CD4-positive, alpha-beta T cell treated with Interferon alpha-2 for 1 hour (primary cell): ENCODE measurements at places on chromosomes 6 and 20.

DNA sequence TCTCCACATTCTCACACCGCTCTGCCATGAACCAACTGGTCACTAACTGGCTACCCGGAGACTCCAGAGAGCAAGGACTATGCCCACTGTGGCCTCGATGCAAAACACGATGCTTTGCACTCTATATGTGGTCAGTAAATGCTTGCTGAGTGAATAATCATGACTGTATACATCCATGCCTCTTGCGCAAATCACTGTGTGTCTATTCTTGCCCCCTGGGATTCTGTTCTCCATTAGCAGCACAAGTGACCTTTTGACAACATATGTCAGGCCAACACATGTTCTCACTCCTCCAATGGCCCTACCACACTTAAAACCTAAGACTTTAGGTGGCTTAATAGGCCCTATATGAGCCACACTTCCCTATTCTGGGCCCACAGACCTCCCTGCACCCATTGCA lies 16.9 kb downstream of the KIF16B start:
- no peak for DNase-seq

- no peak for DNase-seq
These were observed 70.8 kb downstream of the CDKAL1 start for GRCh38 chr6:20605061-20605460.

DNA sequence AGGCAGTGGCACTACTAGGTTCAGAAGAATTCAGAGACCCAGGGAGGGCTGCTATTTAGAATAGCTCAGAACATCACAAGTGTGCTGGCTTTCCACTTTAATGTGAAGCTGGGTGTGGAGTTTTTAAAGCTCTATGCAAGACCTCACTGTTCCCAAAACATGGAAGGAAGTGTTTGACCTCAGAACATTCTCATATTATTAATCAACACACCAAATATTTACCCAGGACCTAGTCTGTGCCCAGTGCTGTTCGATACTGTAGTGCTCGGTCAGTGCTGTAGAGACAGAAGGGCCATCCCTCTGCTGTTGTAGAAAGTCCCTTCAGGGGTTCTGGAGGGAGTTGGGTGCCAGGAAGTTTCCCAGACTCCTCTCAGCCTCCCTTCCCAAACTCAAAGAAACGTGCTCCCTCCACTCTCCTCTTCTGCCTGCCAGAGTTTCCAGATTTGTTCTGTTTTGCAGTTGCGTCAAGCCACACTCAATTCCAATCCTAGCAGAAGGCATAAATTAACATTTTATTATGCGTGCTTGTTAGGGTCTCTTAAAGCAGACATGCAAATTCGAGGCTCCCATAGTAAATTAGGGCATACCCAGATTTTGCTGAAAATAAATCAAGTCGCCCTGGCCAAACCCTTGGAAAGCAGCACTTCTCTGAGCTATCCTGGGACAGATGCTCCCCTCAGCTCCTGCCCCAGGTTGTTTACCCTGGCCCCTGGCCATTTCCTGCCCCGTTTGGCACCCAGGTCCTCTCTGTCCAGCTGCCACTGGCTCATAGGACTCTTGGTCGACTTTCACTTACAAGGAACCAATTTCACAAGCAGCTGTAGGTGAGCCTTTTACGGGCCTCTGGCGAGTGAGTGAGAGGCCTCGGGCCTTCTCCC lies 248.6 kb downstream of the HIVEP2 start:
- DNase-seq = no peak

- no peak for DNase-seq
These were observed 234.5 kb upstream of the THEMIS start for GRCh38 chr6:128135325-128135724.

GRCh38 chr20:19453862-19454261 lies 241.4 kb downstream of the SLC24A3 start:
- DNase-seq = no peak

- no peak for DNase-seq
These were observed 197.2 kb upstream of the GGTLC1 start for GRCh38 chr20:24185791-24186190.

DNA sequence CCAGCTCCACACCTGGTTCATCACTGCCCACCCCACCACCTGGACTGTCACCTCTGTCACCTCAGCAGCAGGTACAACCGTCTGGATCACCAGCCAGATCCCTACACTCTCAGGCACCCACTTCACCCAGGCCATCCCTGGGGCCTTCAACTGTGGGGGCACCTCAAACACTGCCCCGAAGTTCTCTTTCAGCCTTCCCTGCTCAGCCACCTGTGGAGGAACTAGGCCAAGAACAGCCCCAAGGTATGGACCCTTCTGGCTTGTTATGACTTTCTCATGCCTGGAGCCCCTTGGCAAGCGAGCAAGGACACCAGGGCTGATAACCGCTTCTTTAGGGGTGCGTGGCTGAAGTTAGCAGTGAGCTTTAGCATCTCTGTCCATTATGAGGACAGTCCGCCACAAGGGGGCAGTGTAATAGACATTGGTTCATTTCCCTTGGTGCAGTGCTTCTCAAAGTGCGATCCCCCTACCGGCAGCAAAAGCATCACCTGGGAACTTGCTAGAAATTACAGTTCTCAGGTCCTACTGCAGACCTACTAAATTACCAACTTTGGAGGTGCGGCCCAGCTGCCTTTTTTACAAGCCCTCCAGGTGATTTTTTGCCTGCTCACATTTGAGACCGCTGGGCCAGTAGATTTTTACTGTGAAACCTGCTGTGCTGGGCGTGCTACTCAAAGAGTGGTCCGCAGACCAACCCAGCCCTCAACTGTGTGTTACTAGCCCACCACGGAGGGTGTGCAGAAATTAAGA lies 32.5 kb downstream of the PNPLA1 start:
- DNase-seq = peak; percentile 90

DNA sequence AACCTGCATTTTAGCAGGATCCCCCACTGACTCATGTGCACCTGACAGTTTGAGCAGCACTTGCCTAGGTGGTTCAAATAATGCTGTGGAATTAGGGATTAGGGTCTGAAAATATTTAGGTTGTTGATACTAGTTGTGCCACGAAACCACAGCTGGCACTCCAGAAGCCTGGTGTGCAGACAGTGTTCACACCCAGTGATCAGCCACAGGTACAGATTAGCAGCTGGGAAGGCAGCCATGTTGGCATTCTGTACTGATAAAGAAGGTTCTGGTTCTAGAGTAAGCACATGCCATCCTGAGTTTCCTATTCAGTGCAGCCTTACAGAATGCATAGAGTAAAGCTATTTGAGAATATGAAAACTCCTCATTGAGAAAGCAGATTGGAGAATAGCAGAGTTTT lies 30.1 kb downstream of the TMEM74B start:
- no peak for DNase-seq

GRCh38 chr6:170461556-170462365 lies 91.3 kb downstream of the PSMB1 start:
- DNase-seq = no peak

DNA sequence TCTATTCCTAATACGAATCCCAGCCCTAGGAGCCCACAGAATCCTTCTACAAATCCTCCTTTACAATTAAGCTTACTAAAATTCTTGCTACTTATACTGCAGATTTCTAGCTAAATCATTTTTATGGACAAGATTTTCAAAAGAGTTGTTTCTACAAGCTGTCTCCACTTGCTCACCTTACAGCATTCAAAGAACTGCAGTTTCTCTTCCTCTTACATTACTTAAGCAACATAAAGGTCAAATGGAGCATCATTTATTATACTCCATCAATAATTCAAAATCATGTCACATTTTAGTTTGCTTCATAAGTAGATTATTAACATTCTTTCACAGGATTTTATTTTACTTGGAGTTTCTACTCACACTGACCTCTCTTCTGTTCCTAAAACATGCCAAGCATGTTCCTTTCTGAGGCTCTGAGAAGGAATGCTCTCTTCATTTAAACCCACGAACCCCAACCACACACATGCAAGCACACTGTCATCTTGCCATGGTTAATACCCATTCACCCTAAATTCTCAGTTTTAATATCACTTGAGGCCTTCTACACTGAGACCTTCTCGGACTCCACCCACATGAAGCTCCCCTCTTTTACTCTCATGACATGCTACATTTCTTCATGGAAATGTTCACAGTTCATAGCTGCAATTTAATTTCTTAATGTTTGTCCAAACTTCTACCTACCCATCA lies 388.2 kb downstream of the TBC1D32 start:
- no peak for DNase-seq

DNA sequence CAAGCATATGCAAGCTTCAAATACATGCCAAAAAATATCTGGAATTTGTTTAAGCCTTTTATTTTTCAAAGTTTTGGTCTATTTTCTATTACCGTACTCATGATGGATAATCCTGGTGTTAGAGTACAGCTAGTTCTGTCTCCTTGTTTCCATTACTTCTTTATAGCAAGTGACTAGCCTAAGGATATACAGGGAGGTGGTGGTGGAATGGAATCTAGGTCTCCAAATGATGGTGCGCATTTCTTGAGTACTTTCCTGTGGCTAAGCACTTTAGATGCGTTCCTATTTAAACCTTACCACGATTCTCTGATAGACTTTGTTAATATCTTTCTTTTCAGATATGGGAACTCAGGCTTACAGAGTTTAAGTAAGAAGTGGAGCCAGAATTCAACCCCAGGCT lies 3.5 kb downstream of the SLC16A10 start:
- DNase-seq = no peak

- DNase-seq = no peak
These were observed 181.9 kb upstream of the QKI start for GRCh38 chr6:163232649-163233048.

GRCh38 chr20:57743450-57744095 lies 33.8 kb upstream of the PMEPA1 start:
- no peak for DNase-seq

DNA sequence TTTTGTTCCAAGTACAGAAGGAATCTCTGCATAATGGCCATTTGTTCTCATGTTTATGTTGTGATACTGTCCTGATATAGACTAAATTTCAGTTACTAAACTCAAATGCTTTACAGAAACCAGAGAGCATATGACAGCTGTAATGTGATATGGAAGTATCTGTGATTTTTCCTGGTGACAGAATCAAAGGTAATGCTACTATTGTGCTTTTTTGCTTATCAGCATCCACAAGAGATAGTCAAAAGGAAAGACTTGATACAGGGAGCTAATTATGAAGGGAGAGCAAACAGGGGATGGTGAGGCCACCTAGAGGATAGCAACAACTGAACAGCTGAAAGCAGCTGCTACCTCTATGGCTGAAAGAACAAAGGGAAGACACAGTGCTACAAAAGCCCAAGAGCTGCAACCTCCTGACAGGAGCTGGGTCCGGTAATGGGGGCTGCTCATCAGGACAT lies 181.4 kb downstream of the PHF3 start:
- DNase-seq = no peak

DNA sequence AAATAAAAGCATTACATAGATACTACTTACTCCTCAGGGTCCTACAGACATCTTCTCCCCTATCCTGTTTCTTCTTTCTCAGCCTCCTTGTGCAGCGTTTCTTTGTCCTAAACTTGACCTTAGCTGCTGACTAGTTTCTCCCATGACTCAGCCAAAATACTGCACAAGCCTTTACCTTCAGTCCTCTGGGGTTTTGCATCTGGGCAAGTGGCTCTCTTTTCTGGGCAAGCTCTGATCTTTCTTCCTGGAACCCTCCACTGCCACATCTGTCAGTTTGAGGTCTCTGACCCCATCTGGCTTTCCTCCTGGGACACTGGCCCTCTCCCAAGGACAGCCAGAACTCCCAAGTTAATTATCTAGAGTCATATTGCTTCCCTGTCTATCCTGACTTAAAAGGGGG lies 838.4 kb downstream of the DHX35 start:
- no peak for DNase-seq

DNA sequence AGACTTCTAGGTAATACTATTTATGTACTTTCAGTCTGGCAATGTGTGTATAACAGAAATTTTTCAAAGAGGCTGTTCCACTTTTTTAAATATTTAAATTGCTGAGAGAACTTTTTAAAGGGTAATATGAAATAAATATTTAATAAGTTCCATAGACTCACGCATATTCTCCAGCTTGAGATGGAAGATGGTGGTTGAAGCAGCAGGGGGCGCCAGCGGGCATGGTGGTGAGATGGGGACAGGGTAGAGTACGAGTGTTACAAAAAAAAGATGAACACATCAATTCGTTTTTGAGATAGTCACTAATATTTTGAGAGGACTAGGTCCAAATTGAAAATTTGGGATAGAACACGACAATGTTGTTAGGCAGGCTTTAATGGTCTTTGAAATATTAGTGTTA lies 68.4 kb downstream of the RSPO3 start:
- peak; percentile 54 for DNase-seq

- no peak for DNase-seq
These were observed 460.4 kb upstream of the JARID2 start for GRCh38 chr6:14785493-14785790.

DNA sequence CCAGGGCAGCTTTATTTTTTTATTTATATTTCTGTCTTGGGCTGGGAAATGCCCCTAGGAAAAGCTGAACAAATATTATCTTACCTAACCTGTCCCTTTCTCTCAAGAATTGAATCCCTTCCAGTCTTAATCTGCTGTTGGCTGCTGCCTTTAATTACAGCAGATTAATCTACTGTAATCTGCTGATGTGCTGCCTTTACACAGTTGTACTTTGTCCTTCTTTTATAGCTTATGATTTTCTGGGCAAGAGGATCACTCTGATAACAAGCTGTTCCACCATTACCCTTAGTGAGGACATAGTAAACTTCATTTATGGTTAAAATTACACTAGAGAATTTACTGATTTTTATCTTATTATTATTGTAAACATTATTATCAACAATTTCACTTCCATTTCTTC lies 234.5 kb upstream of the MAN1A1 start:
- DNase-seq = no peak

DNA sequence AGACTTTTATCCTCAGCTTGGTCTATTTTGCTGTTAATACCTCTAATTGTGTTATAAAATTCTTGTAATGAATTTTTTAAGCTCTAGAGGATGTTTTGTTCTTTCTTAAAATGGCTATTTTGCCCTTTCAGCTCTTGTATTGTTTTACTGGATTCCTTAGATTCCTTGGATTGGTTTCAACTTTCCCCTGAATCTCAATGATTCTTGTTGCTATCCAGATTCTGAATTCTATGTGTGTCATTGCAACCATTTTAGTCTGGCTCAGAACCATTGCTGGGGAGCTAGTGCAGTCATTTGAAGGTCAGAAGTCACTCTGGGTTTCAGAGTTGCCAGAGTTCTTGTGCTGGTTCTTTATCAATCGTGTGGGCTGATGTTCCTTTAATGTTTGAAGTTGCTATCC lies 37.1 kb downstream of the OTOR start:
- DNase-seq = no peak

DNA sequence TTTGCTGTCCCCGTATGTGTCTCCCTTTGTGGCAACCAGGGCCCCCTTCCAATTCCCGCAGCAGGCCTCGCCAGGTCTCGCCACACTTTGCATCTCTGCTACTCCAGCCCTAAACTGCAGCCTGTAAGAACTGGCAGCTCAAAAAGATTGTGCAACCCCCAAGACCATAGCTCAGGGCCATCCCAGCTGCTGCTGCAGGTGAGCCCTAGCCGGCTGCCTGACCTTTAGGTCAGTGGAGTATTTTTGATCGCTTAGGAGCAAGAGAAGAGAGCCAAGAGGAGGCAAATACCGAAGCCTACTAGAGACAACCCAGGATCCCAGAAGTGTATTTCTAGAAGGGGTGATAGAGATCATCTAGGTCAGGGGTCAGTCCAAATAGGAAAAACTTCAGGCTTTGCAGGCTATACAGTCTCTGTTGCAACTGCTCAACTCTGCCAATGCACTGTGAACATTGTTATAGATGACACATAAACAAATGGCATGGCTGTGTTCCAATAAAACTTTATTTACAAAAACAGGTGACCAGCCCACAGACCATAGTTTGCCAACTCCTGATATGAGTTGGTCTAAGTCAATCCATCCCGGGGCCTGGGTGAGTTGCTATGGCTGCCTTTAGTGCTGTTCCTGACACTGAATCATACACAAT lies 138.4 kb downstream of the EYA2 start:
- DNase-seq = no peak
